ENCODE measurements at places on chromosomes 11 and 22.

- no peak for DNase-seq
These were observed 65.5 kb upstream of the DRD2 start for GRCh38 chr11:113540416-113541330.

GRCh38 chr11:12123273-12123672 lies 12.9 kb downstream of the MICAL2 start:
- DNase-seq = no peak

DNA sequence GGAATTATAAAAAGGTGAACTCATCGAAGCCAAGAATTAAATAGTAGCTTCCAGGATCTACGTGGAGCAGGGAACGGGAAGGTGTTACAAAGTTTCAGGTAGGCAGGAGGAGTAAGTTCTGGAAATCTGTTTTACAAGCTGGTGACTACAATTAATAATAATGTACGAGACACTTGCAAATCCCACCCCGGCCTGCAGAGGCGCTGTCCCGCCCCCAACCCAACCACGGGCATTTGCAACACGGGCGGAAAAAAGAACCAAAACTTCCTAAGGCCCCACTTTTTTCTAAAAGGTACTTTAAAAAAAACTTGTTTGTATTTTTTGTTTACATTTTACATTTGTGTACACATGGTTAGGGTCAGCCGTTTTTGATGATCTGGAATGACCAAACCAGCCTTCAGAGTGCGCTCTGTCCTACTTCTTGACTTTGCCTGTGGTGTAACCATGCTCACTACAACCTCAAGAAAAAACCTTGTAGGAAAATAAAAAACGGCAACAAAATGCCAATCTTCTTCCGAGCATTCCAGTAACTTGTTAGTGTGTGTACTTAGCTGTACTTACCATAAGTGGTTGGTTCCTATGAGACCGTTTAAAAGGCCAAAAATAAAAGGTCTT lies 449.6 kb upstream of the B3GAT1 start:
- no peak for DNase-seq

GRCh38 chr22:25235547-25236290 lies 16.3 kb downstream of the CRYBB2 start:
- DNase-seq = peak; percentile 86

DNA sequence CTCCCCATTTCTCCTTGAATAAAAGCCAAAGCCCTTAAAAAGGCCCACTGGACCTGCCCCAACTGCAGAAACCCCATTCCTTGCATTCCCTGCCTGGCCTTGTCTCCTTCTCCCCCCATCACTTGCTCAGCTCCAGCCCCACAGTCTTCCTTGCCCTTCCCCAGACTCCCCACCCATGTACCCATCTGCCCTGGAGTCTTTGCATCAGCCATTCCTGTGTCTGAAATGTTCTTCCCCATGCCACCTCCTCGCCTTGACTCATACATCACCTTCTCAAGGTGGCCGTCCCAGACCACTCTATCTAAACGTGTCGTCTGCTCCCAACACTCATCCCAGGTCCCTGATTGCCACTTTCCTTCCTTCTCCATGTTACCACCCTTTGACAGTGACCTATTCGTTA lies 77.4 kb upstream of the SHANK2 start:
- no peak for DNase-seq

- DNase-seq = no peak
These were observed 15.6 kb upstream of the OR51L1 start for GRCh38 chr11:4979036-4979435.

DNA sequence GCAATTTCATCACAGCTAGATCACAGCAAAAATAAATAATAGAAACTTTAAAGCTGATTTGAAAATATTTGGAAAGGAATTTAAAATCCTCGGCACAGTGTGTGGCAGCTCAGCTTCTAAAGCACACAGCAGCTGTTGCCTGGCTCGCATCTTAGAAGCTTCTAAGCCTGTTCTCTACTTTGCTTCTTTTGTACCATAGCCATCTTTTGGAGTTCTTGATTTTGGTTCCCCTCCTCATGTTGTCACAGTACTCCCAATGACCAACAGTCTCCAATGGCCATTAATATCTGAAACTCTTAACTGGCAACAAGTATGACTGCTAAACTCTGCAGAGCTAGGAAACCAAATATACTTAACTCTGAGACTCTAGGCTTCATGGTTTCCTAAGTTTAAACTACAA lies 28.8 kb downstream of the CHKA start:
- DNase-seq = no peak

DNA sequence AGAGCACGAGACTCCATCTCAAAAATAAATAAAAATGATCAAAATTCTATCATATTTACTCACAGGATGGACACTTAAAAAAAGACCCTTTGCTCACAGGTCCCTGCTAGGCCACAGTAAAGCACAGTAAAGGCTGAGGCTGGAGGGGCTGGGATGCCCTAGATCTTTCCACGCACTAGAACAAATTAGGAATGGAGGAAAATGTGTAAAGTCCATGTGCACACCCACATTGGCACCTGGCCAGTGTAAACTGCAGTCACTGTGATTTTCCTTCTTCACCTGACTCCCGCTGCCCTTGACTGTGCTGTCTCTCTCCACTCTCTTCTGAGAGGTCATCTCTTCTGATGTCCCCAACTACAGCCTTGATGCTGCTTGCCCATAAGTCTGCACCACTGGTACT lies 195.5 kb downstream of the EFCAB6 start:
- no peak for DNase-seq

DNA sequence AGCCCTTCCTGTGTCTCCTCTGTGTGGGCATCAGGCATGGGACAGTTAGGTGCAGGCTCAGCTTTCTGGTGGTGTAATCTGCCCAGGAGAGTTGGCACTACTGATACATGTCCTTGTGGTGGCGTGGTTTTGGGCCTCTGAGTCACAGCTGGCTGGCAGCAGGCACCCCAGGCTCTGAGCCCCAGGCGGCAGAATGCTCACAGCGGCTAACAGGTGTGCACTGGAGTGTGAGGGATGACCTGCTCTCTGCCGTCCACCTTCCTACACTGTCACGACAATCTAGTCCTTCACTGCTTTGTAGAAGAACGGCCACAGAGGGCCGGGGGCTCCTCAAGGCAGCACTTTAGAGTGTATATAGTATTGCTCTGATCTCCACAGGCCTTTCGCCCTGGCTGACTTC lies 100.3 kb upstream of the PITPNB start:
- no peak for DNase-seq

GRCh38 chr22:43827003-43827735 lies 15.1 kb upstream of the EFCAB6 start:
- DNase-seq = no peak

- no peak for DNase-seq
These were observed 265.8 kb downstream of the GRM5 start for GRCh38 chr11:88799771-88800500.

DNA sequence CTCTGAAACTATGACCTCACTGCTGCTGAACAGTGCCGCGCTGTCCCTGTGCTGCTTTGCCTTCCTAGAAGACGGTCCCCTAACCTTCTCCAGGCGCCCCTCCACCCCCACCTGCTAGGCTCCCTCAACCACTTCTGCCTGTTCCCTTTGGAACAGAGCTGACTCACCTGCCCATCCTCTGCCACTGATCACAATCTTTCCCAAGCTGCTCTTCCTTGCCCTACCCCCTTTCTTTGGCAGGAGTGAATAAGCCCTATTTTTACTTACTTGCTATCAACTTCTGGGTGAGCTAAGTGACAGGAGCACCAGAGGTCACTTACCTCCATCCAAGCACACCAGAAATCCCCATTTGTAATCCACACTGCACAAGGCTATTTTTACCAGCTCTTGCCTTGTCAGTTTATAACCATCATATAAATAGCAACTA lies 116.0 kb upstream of the BID start:
- DNase-seq = no peak

GRCh38 chr22:48627203-48627602 lies 1200.5 kb downstream of the BRD1 start:
- DNase-seq = peak; percentile 52

GRCh38 chr22:39135092-39135896 lies 17.2 kb downstream of the CBX7 start:
- DNase-seq = peak; percentile 55

DNA sequence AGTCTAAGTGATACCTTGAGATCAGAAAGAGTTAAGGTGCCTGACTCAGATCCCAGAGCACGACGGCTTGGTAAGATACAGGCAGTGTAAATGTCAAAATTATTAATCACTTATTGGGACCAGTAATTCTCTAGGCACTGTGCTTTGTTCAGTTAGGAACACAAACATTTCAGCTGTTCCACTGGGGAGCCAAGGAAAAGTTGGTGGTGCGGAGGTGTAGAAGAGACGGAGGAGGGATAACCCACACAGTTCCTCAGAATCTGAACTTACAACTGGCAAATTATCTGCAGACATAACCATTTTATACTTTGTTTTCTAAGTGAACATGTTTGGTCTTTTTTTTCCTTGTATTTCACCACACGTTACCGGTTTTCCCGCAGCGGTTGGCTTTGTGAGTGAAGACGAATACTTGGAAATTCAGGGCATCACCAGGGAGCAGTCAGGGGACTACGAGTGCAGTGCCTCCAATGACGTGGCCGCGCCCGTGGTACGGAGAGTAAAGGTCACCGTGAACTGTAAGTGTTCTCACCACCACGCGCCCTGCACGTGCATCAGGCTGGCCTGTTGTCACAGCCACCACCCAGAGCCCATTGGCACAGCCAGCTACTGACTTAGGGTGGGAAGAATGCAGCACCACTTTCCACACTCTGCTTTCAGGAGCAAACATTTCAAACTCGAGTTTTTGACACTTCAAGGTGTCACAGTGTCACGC lies 937.0 kb downstream of the NTM start:
- no peak for DNase-seq

DNA sequence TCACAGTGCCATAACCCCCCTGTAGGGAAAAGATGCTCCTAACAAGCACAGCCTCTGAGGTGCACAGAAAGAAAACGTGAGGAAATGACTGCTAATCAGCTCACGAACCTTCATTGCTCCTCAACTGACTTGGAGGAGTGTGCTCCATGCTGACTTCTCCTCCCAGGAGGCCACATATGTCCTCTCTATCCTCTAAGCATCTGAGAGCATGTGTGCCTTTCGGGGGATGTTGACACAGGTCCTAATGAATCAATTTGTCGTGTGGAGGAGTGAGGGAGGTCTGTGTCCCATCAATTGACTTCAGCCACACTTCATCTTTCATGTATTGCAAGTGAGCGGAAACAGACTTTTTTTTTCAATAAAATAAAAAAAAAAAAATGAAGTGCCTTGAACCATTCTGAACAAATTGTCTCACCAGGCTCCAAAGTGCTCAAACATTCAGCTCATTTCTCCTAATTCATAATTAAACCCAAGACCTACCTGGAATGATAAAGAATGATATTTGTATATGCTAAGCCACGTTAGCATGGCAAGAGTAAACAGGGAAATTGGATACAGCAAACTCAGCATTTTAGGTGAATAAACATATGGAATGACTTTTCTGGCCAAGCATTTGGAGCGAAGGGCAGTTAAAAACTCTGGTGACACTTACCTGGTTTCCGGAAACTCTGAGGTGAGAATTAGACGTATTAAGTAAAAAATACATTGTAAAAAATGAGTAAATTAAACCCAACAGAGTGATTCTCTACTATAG lies 317.6 kb upstream of the FAT3 start:
- peak; percentile 80 for DNase-seq

- DNase-seq = no peak
These were observed 165.3 kb downstream of the TTC28 start for GRCh38 chr22:28514321-28514821.

DNA sequence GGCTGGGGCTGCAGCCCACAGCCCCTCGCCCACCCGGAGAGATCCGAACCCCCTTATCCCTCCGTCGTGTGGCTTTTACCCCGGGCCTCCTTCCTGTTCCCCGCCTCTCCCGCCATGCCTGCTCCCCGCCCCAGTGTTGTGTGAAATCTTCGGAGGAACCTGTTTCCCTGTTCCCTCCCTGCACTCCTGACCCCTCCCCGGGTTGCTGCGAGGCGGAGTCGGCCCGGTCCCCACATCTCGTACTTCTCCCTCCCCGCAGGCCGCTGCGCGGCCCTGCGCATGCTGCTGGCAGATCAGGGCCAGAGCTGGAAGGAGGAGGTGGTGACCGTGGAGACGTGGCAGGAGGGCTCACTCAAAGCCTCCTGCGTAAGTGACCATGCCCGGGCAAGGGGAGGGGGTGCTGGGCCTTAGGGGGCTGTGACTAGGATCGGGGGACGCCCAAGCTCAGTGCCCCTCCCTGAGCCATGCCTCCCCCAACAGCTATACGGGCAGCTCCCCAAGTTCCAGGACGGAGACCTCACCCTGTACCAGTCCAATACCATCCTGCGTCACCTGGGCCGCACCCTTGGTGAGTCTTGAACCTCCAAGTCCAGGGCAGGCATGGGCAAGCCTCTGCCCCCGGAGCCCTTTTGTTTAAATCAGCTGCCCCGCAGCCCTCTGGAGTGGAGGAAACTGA lies 731 bp downstream of the GSTP1 start:
- peak; percentile 66 for DNase-seq

GRCh38 chr22:49613511-49614270 lies 214.0 kb downstream of the BRD1 start:
- DNase-seq = no peak

DNA sequence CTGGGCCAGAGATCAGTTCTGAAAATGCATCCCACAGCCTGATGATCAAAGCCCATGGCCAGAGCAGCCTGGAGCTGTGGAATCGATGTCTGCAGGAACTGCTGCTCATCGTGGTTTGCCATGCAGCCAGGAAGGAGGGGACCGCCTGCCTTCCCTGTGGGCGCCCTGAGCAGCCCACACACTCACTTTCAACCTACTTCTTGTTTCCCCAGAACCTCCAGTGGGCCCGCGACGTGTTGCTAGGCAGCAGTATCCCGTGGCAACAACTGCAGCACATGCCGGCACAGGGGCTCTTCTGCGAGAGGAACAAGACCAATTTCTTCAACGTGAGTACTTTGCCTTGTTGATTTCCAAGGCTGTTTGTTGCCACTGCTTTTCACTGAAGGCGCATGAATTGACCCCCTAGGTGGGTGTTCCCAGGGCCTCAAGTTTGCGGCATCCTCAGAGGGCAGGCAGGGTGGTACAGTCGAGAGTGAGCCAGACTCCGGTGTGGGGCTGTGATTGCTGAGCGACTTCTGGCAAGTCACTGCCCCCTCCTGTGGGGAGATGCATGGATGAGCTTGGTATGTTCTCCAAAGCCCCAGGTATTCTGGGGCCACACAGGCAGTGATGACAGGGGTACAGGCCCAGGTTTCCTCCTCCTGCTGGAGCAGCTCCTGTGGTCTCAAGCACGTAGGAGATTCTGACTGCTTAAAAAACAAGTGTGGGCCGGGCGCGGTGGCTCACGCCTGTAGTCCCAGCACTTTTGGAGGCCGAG lies 47.0 kb upstream of the SUSD2 start:
- DNase-seq = no peak

GRCh38 chr11:12318791-12319438 lies 58.5 kb upstream of the PARVA start:
- DNase-seq = peak; percentile 96

DNA sequence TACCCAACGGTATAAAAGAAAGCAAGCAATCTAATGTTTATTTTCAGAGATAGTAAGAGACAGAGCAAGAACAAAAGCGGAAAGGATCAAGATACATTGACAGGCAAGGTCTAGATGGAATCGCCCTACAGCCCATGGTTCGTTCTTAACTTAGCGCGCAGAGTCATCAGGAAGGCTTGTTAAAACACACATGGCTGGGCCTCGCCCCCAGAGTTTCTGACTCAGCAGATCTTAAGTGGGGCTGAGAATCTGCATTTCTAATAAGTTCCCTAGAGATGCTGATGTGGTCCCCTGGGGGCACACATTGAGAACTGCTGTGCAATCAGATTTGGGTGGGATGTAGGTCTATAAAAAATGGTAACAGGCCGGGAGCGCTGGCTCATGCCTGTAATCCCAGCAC lies 35.8 kb upstream of the CHRM4 start:
- DNase-seq = no peak

- peak; percentile 33 for DNase-seq
These were observed 32.2 kb upstream of the A4GALT start for GRCh38 chr22:42752912-42753311.
